ENCODE measurements at places on chromosomes 1 and 21.
A peak's percentile ranks its signal among the peaks of the same experiment; 100 is the strongest.

DNA sequence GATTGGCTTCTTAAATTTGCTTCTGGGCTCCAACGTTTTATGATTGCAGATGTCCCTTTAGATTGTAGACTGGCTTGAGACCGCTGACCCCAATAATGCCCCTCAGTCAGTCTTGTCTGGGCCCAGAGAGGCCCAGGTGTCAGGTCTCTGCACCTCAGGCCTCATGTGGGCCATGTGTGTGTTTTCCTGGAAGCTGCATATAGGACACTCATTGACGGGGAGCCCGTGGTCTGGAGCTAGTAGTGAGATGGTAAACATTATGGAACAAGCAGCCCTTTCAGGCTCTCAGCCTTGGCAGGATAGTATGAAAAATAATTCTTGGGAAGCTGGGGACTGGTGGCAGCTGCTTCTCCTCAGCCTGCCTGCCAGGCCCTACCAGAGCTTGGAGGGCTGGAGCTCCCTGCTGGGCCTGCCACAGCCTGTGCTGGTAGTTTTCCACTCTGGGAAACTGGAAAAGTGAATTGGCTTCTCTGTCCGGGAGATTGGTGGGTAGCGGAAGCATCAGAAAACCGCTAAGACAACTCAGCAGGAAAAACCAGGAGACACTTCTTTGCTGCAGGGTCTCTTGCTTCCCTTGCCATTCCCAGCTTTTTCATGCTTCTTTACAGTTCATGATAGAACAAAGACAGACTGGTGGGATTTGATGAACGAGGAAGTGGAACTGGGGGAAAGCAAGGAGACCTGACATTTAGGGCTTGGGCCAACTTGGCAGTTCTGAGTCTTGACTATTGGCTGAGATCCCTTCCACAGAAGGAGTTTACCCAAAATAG, 57.8 kb upstream of the HSD17B7 start:
- peak; percentile 16 for DNase-seq

GRCh38 chr1:230254265-230254664, 171.9 kb downstream of the PGBD5 start:
- DNase-seq: no peak

DNA sequence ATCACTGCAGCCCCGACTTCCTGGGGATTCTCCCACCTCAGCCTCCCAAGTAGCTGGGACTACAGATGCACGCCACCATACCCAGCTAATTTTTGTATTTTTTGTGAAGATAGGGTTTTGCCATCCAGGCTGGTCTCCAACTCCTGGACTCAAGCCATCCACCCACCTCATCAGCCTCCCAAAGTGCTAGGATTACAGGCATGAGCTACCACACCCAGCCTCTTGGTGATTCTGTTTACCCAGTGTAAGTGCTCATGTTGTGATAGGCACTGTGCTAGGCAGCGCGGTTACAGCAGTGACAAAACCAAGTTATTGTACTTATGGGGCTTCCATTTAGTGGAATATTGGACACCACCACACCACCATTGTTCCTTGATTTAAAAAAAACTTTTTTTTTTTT, 9.7 kb upstream of the STX12 start:
- no peak for DNase-seq

- DNase-seq: no peak
Measured at GRCh38 chr1:5944843-5945167, 47.4 kb downstream of the NPHP4 start.

GRCh38 chr21:27476696-27477095, 509.8 kb upstream of the ADAMTS5 start:
- DNase-seq: peak; percentile 47

- peak; percentile 57 for DNase-seq
Measured at GRCh38 chr1:207309745-207310273, 11.7 kb upstream of the CD55 start.

DNA sequence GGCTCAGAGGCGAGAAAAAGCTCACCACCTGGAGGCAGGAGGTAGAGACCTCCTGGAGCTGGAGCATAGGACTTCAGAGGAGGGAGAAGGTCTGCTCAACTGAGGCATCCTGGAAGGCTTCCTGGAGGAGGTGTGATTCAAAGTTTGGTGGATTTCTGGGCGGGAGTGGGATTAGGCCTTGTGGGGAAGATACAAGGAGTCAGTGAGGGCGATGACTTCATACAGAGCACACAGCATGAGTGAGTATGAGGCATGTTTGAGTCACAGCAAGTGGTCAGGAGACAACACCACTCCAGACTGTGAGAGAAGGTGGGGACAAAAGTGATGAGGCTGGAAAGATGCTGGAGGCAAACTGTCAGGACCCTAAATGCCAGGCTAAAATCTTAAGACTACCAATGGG, 77.6 kb downstream of the MATN1 start:
- peak; percentile 71 for DNase-seq

- no peak for DNase-seq
Measured at GRCh38 chr1:162697140-162697895, 65.1 kb downstream of the DDR2 start.

DNA sequence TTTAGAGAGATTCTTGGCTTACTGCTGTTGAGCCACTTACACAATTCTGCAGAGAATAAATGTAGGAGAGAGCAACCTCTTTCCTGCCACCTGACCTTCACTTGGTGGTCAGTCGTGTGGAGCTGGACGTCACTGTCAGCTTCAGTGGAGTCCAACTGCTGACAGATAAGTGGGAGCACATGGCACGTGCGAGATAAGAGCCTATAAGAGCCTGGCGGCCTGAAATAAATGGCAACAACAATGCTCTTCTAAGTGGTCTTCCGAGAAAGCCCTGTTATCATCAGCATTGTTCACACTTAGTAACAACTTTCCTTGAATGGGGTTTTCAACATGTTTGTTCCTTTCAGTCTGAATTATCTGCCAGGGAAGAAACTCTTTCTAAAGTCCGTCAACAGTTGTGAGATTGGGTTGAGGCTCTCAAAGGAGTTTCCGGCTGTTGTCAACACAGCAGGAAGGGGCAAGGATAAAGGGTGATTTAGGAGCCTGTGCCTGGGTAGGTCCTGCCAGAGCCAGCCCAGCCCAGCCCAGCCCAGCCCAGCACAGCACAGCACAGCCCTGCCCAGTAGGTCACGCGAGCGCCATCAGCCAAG, 57.2 kb upstream of the RUNX1 start:
- DNase-seq: no peak

DNA sequence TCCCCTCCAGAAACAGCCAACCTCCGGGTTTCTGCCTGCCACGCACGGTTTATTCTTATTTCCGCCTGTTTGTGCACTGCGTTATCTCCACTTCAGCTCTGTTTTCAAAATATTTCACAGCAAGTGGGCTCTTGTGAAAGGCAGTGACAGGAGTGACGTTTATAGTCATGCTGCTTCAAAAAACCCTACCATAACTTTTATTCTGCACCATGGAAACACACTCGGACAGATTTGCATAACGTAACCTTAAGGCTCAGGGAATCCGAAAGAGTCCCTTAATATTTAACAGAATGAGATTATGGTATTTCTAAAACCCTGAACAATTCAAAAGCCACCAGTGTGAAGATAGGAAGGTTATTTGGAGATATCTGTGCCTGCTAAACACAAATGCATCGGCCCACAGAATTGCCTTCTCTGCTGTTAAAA, 782 bp upstream of the SDE2 start:
- peak; percentile 20 for DNase-seq

- peak; percentile 25 for DNase-seq
Measured at GRCh38 chr1:72037745-72038343, 244.5 kb downstream of the NEGR1 start.

GRCh38 chr1:57357462-57357861, 66.4 kb downstream of the DAB1 start:
- DNase-seq: no peak

DNA sequence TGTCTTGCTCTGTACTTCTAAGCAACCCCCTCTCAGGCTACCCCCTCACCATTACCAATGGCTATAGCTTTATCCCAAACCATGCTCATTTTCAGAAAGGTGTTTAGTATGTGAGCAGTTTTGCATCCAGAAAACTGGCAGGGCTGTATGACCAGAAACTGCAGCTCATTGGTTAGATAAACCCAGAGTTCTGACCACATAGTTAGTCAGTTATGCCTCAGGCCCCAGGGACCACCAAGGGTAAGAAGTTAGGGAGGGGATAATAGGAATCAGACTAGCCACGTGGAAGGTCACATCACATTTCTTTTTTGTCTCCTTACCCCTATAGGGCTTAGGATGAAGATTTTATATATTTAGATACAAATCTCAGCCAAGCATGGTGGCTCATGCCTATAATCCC, 1.2 kb downstream of the ITGA10 start:
- DNase-seq: peak; percentile 52

DNA sequence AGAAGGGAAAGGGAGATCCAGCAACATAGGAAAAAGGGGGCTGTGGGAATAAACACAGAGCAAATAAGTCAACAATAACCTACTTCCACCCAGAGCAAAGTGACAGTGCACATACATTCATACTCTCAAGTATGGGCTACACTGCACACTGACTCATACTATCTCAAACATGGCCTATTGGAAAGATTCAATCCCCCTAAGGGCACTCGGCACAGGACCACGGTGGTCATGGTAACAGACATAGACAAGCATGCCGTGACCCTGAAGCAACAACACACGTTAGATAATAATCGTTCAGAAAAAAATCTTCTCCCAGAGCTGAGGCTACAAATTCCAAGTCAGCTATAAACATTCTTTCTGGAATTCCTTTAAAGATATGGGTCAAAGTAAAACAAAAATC, 16.8 kb upstream of the JAK1 start:
- peak; percentile 39 for DNase-seq

- DNase-seq: no peak
Measured at GRCh38 chr1:195898373-195898772, 709.9 kb downstream of the KCNT2 start.

DNA sequence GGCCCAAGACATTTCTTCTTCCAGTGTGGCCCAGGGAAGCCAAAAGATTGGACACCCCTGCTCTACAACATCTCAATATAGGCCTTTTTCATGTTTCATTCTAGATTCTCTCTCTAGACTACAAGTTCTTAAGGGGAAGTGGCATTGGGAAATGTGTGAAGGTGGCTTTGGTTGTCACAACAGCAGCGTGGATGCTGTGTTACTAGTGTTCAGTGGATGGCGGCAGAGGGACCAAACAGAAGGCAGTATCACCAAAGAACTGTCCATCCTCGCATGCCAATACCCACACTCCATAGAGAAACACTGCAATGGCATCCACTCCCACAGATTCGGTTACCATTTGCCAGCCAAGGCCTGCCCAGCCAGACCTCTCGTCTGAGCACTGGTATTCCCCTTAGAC, 24.3 kb upstream of the IFNAR2 start:
- DNase-seq: no peak

DNA sequence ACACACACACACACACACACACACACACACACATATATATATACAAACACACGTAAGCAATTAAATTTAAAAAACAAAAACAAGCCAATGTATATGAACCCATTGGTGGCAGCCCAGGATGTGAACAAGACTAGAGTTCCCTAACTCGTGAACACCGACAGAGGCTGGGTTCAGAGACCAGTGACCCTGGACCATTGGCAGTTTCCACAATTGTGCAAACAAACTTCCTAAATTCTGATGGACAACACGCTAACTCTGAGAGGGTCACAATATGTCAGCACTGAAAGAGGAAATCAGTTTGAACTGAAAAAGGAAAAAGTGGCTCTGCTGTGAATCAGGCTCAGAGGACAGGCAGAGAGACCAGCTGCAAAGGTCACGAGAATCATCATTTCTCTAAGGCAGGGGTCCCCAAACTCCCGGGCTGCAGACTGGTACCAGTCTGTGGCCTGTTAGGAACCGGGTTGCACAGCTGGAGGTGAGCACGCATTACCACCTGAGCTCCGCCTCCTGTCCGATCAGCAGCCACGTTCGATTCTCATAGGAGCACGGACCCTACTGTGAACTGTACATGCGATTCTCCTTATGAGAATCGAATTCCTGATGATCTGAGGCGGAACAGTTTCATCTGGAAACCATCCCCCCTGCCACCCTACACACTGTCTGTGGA, 50.5 kb upstream of the ERO1B start:
- DNase-seq: no peak

GRCh38 chr1:174344162-174344561, 103.6 kb upstream of the GPR52 start:
- no peak for DNase-seq

GRCh38 chr1:236240675-236241074, 41.1 kb downstream of the ERO1B start:
- no peak for DNase-seq

GRCh38 chr1:246726255-246726679, 2.1 kb downstream of the SCCPDH start:
- no peak for DNase-seq

DNA sequence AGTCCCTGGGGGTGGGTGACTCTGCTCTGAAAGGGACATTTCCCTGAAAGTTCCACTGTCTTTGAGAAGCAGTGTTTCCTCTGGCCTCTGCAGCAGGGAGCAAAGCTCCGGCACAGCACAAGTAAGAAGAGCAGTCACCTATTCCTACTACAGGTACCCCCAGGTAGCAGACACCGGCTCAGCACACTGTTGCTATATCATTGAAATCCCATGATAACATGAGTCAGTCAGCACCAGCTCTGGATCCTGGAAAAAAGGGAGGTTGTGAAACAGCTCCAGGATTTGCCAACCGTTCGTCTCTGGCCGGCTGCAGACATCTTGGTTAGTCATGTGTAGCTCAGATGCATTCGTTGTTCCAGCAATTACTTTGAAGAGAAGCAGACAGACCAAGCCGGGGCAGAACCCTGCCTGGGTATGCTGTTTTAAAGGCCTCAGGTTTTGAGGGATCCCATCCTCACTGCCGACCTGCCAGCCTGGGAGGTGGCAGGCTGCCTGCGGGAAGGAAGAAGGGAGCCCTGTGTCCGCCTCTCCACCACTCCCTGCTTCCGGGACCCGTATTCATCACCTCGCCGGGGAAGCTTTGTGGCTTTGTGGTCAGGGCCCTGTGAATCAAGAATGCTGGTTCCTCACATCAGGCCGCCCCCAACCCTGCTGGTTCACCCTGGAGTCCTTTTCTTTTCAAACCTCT, 139.2 kb downstream of the CLIC6 start:
- DNase-seq: peak; percentile 88

- no peak for DNase-seq
Measured at GRCh38 chr1:187862506-187862905, 1033.8 kb downstream of the PLA2G4A start.

DNA sequence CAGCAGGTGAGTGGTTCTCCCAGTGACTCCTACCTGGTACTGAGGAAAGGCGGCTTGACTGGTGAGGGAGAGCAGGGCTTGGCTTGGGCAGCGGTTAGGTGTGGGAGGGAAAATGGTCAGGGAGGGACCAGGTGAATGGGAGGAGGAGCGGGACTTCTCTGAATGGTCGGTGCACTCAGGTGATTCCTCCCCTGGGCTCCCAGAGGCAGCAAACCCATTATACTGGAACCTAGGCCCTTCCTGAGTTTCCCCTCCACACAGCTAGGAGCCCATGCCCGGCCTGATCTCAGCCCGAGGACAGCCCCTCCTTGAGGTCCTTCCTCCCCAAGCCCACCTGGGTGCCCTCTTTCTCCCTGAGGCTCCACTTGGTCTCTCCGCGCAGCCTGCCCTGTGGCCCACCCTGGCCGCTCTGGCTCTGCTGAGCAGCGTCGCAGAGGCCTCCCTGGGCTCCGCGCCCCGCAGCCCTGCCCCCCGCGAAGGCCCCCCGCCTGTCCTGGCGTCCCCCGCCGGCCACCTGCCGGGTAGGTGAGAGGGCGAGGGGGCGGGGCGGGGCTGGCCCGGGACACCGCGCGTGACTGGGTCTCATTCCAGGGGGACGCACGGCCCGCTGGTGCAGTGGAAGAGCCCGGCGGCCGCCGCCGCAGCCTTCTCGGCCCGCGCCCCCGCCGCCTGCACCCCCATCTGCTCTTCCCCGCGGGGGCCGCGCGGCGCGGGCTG, 2.3 kb downstream of the ARTN start:
- no peak for DNase-seq

GRCh38 chr1:210373878-210374599, 45.3 kb downstream of the HHAT start:
- DNase-seq: peak; percentile 54

Data from AG20443 (cell line).